Muscle of back (tissue), 13 donors: ENCODE measurements at places on chromosomes 7 and 10.

DNA sequence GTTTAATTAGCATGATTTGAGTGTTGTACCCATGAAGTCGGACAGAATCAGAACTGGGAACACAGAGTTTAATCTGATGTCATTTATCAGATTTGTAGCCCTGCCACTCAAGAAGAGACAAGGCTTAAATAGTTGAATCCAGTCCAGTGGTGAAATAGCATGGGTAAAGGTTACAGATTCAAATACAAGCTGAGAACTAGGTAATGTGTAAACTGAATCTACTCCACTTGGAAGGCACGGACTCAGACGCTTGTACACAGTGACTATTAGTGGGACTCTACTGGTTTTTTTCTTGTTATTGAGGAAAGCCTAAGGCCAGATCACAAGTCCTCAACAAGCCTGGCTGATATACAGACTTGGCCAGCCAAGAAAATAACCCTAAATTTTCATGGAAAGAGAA is 142.9 kb downstream of the CTTNBP2 start:
- no peak for DNase-seq

- no peak for DNase-seq
These were observed 54.3 kb downstream of the PODXL start for GRCh38 chr7:131501930-131502685.

DNA sequence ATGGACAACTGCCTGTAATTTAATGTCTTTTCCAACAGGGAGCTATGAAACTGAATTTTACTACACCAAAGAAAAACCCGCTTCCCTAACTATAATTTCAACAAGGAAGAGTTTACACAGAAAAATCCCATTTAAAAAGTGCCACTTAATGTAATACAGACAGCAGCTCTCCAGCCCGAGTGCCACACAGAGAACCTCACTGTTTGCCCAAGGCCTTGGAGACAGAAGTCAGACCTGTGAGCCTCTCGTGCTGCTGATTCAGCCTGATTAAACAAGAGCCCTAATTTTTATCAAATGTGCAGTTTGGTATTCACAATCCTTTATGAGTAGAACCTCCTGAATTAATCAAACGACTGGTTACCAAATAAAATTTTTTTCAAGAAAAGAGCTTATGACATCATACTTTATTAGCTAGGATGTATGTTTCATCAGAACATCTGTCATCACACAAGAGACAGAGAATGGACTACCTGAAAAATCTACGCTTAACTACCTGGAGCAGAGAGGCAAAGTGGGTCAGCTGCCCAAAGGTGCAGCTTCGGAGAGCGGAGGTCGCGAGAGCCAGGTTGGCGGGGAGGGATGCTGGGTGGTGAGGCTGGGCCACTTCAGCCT is 543.6 kb downstream of the SDK1 start:
- DNase-seq, result no peak

DNA sequence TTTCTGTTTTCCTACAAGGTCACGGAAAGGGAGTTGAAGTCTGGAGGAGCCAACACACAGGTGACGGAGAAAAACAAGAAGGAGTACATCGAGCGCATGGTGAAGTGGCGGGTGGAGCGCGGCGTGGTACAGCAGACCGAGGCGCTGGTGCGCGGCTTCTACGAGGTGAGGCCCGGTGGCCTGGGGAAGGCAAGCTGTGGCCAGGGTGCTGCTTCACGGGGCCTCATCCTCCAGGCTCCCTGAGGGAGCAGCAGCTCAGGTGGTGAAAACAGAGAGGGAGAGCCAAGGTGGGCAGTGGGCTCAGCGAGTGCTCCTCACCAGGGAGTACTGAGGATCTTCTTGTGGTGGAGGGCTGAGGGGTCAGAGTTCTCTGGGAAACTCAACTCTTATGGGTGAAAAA is 32.5 kb upstream of the STK17A start:
- no peak for DNase-seq

DNA sequence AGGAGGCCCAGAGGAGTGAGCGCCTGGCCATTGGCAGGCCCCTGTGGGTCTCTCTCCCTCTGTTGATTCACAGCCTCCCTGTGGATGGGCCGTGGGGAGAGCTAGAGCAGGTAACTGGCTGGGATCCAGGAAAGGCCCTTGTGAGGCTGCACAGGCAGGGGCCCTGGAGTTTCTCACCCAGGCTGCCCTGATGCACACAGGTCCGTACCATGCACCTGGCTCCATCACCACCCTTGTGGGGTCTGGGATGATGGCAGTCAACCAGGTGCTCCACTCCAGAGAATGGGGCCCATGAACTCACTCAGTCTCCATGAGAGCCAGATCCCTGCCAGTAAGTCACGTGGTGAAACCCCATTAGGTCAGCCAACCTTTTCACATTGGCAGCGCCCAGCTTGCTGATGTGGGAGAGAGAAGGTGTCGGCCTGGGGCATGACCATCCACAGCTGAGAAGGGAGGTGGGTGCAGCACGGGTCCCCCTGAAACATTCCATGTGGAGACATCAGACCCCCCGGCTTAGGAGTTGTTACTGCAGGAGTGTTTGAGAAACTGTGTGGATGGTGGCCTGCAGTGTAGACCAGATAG is 320.8 kb downstream of the ADARB2 start:
- no peak for DNase-seq
